ENCODE measurements at places on chromosomes 3 and 15.

- DNase-seq: no peak
These were observed 85.7 kb downstream of the SPATA16 start for GRCh38 chr3:173055228-173055933.

GRCh38 chr3:9809615-9810432, at the start of gene TTLL3:
TSS of gene TTLL3 (plus strand) at chr3:9810262. CDS start at chr3:9810662, 400 bp downstream.
- DNase-seq: no peak

DNA sequence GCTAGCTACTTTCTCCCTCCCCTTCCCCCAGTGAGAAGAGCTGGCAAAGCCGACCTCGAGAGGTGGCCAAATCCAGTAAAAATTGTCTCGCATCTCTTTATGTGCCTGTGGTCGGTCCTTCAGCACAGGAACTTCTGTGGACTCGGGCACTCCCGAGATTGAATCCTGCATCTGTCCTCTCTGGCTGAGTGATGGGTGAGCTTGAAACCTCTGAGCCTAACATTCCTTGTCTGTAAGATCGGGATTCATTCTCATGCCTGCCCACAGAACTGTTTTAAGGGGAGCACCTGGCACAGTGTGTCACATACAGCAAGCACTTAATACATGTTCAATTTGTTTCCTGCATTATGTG, 11.3 kb downstream of the CX3CR1 start:
- no peak for DNase-seq

- no peak for DNase-seq
These were observed 268.5 kb downstream of the CD47 start for GRCh38 chr3:107822308-107822707.

GRCh38 chr3:56144805-56145204, 323.5 kb downstream of the ERC2 start:
- no peak for DNase-seq

Measured in kidney epithelial cell (primary cell).